ENCODE measurements at places on chromosomes 2 and 18.

GRCh38 chr2:181786371-181787228, 104.9 kb upstream of the ITPRID2 start:
- DNase-seq: no peak

DNA sequence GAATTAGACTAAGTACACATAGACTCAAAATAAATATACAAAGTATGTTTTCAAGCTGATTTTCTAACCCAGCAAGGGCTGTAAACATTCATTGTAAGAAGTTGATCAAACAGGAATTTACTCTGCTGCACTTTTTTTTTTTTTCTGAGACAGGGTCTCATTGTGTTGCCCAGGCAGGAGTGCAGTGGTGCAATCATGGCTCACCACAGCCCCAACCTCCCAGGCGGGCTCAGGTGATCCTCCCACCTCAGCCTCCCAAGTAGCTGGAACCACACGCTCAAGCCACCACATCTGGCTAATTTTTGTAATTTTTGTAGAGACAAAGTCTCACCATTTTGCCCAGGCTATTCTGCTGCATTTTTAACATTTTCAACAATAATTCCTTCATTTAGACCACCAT, 8.3 kb upstream of the CFLAR start:
- no peak for DNase-seq

DNA sequence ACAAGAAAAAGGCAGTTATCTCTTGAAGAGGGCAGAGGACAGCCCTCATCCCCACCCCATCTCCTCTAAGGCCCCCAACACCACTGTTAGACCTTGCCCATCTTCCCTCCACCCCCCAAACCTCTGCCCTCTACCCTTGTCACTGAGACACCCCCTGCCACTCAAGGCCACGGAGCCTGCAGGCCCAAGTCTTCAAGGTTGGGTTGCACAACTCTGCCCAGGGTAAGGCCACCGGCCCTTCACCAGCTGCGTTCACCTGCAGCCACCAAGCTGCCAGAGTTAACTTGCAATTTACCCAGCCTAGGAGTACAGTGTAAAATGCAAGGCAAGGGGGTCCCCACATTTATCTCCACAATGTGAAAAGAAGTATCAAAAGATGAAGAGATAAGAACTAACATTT, 128.7 kb upstream of the PKDCC start:
- DNase-seq: no peak

GRCh38 chr2:53423465-53423864, 344.1 kb upstream of the CHAC2 start:
- DNase-seq: no peak

GRCh38 chr2:206556357-206556949, 85.8 kb upstream of the FAM237A start:
- DNase-seq: peak; percentile 65

- no peak for DNase-seq
Observed at GRCh38 chr2:194004590-194005206, 1652.3 kb upstream of the SLC39A10 start.

DNA sequence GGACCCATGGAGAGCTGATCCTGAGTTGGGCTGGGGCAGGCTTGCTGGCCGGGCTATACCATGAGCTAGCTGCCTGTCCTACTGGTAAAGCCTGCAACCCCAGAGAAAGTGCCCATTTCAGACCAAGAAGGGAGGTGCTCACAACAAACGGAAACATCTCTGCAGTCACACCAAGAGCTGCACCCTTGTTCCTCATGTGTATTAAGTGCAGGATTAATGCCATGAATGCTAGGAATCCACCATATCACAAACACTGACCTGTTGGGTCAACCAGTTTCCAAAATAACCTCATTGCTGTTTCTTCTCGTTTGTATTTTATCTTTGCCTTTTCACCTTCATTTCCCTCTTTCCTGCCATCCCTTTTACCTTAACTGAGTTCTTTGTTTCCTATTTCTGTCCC, 69.9 kb downstream of the AFF3 start:
- no peak for DNase-seq
